Lung microvascular endothelial cell (primary cell): ENCODE measurements at places on chromosomes 1 and 21.

DNA sequence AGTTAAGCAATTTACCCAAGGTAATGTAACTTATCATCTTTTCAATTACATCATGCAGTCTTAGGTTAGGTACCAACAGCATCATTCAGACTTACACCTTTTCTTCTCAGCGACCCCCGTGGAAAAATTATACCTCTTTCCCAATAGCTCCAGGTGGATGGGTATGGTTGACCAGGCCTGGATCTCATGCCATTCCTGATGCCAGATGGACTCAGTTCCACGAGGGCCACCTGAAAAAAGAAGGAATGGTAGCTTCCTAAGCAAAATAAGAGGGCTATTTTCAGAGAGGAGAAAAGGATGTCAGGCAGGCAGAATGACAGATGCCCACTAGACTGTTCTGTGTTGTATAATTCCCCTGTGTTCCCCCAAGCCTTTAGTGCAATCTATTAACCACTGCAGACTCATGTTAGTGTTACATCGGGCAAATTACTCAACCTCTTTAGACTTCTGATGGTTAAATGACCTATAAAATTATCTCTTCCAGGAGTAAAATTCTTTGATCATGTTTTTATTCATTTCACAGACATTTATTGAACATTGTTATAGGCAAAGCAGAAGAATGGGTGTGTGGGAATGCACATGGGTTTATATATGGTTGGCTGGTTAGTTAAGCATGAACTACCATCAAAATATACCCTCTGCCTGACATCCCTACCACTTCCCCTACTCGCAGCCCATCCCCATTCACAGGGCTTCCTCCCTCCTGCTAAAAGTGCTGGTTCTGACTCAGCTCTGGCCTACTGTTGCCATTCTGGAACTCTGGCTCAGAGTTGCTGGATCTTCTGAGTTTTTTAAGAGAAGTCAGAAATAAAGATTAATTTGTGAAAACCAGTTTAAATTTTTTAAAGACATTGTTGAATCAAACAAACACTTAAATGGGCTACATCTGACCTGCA is 10.6 kb upstream of the MYSM1 start:
- peak; percentile 23 for DNase-seq

- peak; percentile 40 for DNase-seq
These were observed 171.0 kb downstream of the EIF4G3 start for GRCh38 chr1:21005466-21006239.

- DNase-seq = no peak
These were observed 105.7 kb downstream of the SYF2 start for GRCh38 chr1:25126562-25126961.

GRCh38 chr1:61000327-61000726 is 82.0 kb upstream of the NFIA start:
- DNase-seq = no peak

- no peak for DNase-seq
These were observed 43.9 kb downstream of the SKI start for GRCh38 chr1:2271841-2272655.

DNA sequence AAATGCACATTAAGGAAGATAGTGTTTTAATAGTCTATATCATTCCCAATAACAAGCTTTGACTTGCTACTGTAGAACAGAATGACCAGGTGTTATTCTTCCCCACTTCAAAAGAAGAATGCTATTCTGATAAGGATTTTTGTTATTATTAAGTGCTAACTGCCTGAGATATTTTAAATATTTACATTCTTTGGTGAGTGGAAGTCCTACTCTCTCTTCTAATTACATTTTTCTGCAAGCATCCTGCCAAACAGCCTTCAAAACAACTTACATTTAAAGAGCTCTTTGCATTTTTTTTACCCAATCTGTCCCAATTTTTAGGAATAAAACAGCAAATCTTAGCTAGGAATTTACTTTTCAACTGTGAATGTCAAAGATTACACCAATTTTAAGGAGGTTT is 23.5 kb upstream of the SYDE2 start:
- no peak for DNase-seq

DNA sequence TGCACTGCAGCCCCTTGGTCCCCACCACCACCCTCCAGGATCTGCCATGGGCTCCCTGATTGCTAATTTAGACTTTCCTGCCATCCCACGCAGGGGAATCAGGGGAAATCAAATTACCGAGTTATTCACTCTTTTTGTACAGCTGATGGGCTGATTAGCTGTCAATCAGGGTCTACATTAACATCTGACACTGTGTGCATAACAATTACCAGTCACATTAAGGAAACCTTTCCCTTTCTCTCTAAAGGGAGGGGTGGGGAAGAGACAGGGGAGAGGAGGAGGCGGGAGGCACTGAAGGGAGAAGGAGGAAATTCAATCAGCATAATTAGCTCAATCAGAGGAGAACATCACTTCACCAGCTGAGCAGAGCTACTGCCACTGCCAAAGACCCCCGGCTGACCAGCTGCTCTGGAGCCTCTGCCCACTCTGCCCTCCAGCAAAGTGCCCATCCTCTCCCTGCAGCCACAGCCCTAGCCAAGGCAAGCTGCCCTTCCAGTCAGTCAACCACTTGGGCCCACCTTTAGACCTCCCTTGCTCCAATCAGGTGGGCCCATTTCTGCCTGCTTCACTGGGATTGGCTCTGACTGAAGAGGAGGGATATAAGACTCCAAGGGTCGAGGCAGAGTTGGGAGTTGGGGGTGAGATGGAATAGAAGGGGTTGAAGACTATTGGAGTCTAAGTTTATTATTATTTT is 199.3 kb upstream of the ZC3H12A start:
- no peak for DNase-seq

DNA sequence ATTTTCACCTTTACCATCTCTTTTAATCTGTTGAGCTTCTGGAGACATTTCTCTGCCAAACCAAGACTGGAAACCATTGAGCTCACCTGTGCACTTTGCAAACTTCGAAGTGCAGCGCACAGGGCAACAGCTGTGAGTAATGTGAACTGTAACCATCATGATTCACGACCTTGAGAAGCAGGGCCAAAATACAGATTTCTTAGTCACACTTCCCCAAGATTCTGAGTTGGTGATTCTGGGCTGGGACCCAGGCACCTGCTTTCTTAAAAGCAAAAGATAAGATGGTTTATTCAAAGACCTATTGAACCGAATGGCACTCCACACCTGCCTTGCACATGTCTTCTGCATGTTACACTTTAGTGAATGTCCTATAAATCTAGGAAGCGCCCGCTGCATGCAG is 10.2 kb downstream of the AGTRAP start:
- DNase-seq = peak; percentile 35

- DNase-seq = no peak
These were observed 91.2 kb downstream of the PROX1 start for GRCh38 chr1:214078950-214079349.

- no peak for DNase-seq
These were observed 2.2 kb downstream of the ATP1A2 start for GRCh38 chr1:160117709-160118183.

DNA sequence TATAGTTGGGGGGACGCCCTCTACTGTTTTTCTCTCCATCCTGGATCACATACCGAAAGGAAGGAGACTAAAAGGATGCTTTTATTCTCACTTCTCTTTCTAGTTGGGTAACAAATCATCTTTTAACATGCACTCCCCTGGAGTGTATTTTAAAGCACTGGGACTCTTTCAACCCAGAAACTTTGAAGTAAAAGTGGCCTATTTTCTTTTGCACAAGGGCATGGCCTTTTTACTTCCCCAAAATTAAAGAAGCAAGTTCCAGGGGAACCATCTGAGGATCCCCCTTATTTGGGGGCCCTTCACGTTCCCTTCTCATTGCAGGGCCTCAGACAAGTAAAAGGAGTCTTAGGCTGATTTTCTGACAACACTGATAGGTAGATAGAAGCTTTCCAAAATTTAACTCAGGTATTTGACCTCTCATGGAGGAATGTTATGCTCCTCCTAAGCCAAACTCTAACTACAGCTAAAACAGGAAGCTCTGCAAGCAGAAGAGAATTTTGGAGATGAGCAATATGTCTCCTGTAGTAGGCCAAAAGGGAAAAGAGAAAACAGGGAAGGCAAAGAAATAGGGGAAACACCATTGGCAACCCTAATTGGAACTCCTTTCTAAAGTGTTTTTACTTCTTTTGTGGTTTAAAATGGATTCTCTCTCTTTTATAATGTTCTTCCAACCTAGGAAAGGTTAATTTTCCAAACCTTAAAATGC is 8.9 kb upstream of the CD46 start:
- DNase-seq = no peak

DNA sequence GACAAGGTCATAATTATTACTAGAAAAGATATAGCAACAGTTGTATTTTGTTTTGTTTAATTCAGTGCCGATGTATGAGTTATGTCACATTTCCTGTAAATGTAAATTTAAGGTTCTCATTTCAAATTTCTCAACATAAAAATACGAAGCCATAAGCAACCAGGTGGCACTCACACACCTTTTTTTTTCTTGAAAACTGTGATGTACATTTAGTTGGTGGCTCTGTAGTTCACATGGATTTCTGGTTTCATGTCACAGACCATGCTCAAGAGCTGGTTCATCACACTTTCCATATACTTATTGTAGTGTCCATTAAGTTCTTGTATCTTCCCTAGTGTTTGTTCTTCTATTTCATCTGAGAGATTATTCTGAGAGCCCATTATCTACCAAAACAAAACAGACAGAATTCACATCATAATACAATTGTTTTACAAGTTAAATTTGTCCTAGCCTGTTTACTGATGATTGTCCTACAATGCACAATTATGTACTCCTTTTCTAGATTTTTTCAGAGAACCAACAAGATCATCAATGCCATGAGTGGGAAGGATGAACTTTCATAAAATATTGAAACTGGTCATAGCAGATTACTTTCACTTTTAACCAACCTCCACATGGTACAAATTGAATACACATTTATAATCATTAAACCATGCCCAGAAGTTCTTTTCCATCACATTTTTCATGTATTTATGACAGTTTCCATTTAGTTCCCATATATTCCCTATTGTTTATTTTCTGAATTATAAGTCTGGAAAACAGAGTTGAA is 17.1 kb downstream of the ATP6V1G3 start:
- no peak for DNase-seq

GRCh38 chr21:31216206-31216605 is 127.9 kb downstream of the TIAM1 start:
- DNase-seq = no peak
